ENCODE measurements at places on chromosomes 4 and X.

DNA sequence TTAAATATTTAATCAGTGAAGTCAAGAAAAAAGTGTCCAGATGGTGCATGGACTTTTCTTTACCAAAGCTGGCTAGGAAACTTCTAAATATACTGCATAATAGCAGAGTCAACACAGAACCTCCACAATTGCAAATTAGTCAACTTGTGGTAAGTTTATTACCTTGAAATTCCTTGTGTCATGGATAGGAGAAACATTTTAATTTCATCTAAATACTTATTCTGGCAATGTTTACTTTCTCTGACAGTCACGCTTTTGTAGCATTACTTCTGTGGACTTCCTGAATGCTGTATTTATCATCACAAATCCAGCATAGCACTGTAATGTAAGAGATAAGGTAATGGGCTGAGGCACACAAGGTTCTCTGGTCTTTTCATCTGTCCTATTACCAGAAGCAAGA lies 2266.1 kb downstream of the PCDH7 start:
- no peak for DNase-seq

GRCh38 chr4:156805696-156806095 lies 165.9 kb downstream of the PDGFC start:
- no peak for DNase-seq

- no peak for DNase-seq
Observed at GRCh38 chr4:11429699-11430045, 978 bp upstream of the HS3ST1 start.

GRCh38 chr4:69775321-69775867 lies 15.0 kb upstream of the SULT1B1 start:
- no peak for DNase-seq

- DNase-seq: no peak
Observed at GRCh38 chr4:99655308-99656081, 2.1 kb downstream of the C4orf54 start.
